NCI-H1436 treated with DMSO at 0.1 percent for 48 hours (cell line): ENCODE measurements at places on chromosomes 2 and 18.

DNA sequence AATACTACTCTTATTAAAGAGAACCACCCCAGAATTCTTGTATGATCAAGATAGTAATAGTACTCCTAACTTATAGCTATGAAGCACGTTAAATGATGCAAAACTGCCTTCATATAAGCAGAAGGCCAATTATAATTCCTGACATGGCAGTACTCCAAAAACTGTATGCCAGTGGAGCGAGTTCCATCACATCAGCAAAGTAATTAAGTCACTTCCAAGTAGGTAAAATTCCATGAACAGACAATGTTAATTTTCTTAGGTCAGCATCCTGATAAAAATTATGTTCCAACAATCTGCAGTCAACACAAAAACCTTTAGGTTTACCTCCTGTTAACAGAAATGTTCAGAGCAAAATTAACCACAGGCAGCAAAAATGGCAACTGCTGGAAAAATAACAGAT is 136.7 kb downstream of the CDH2 start:
- no peak for DNase-seq

DNA sequence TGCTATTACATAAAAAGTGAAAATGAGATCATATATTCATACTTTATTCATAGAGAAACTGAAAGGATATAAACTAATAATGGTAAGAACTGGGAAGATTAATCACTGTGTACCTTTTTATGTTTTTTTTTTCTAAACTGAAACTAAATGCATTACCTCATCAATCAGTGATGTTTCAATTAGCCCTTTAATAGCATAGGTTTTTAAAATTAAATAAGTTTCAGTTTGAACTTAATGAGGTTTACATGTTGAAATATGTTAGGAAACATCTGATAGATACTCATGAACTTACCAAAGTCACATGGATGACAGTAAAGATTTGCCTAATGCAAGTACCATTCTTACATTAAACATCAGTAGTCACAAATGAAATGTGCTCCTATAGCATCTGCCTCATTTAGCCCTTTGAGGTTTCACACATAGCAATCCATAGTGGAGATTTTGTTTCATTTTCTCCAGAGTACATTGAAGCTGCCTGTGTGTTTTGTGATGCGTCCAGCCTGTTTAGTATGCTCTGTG is 8.9 kb downstream of the MAPRE2 start:
- no peak for DNase-seq

DNA sequence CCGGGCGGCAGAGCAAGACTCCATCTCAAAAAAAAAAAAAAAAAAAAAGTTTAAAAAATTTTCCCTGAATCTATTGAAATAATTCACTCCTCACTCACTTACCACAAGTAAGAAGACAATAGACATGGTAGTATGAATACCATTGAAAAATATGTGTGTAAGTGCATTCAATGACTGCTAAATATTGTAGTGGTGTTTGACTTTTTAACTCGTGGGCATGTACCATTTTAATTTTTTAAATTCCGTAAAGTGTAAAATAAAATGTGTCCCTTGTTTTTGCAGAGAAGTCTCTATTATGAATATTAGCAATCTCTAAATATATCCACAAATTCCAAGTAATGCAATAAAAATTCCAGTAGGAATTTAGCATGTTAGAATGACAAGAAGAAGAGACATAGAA is 134.1 kb downstream of the COPS8 start:
- no peak for DNase-seq

DNA sequence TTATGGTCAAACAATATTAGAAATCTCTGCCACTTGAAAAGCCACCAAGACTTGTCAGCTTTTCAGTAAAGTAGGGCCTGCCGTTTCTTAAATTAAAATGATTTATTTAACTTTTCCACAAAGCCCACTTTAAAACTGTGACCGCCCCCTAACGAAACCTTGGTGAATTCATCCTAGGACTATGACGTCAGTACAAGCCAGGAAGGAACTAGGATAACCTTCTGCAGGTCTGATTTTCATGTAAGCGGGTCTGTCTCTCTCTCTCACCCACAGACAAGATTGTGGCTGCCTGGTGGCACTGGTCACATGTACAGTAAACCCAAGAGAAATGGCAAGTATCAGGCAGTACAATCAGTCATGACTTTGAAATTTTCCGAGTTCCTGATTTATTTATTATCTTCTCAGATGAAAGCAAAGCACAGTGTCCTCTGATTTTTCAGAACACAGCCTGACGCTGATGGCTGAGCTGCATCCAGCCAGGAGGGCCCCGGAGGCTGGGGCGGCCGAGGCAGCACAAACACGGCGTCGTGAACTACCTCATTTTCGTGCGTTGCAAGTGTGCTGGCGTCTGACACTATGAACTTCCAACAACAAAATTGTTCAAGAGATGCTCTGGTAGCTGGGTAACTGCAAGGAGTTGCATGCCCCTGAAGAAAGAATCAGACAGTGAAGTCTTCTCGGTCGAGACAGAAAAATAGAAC is 18.9 kb downstream of the SALL3 start:
- DNase-seq: no peak

DNA sequence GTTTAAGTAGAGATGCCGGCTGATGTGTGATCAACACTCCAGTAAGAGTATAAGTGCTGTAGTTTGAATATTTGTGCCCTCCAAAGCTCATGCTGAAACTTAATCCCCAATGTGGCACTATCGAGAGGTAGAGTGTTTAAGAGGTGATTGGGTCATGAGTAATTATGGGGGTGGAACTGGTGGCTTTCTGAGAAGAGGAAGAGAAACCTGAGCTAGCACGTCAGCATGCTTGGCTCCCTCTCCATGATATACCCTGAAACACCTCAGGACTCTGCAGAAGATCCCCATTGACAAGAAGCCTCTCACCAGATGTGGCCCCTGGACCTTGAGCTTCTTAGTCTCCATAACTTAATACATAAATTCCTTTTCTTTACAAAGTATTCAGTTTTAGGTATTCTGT is 584.8 kb downstream of the TSN start:
- DNase-seq: peak; percentile 20

- no peak for DNase-seq
Measured at GRCh38 chr2:27802547-27802946, 31.0 kb downstream of the MRPL33 start.
